Esophagus squamous epithelium (tissue), 5 donors: ENCODE measurements at places on chromosomes 6 and 20.

GRCh38 chr20:10559266-10559665 is 114.5 kb downstream of the JAG1 start:
- H3K4me1 ChIP-seq, result peaks cover 35% of the 10 kb centered on the region
- DNase-seq, result no peak
- no peak overlapping the region for H3K27ac ChIP-seq
- H3K27me3 ChIP-seq, result no peaks in the 10 kb centered on the region
- H3K4me3 ChIP-seq, result no peak overlapping the region
- H3K36me3 ChIP-seq, result no peaks in the 10 kb centered on the region

- no peak overlapping the region for H3K27ac ChIP-seq
- H3K4me1 ChIP-seq, result peaks cover 80% of the 10 kb centered on the region
- DNase-seq, result no peak
- H3K36me3 ChIP-seq, result peaks cover 3% of the 10 kb centered on the region
- H3K4me3 ChIP-seq, result no peak overlapping the region
Measured at GRCh38 chr20:35738410-35739179, 3.5 kb downstream of the RBM39 start.

- H3K36me3 ChIP-seq, result no peaks in the 10 kb centered on the region
- no peaks in the 10 kb centered on the region for H3K27me3 ChIP-seq
- DNase-seq, result no peak
- H3K4me3 ChIP-seq, result no peak overlapping the region
- H3K4me1 ChIP-seq, result no peaks in the 10 kb centered on the region
Measured at GRCh38 chr6:45365036-45365435, 12.7 kb downstream of the SUPT3H start.

- H3K4me3 ChIP-seq, result no peak overlapping the region
- no peaks in the 10 kb centered on the region for H3K27me3 ChIP-seq
- H3K36me3 ChIP-seq, result no peaks in the 10 kb centered on the region
- no peak overlapping the region for H3K27ac ChIP-seq
- peaks cover 11% of the 10 kb centered on the region for H3K4me1 ChIP-seq
- DNase-seq, result no peak
Measured at GRCh38 chr20:36070451-36070850, 84.1 kb upstream of the EPB41L1 start.

DNA sequence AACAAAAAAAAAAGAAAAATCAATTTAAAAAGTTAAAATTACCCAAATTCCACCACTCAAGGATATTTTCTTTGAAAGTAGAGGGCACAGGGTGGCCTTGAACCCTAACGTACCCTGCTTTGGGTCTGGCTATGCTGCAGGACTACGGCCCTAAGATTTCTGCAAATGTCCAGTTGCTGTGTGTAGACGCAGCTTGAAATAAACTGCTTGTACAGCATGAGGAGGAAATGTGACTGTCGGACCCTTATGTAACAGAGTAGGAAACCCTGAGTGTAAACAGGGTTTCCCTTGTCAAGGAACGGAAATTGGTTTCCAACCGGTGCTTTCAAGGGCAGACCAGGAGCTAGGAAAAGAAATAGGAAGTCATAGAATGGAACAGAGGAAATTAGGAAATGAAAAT is 60.7 kb upstream of the SHLD1 start:
- no peaks in the 10 kb centered on the region for H3K27me3 ChIP-seq
- no peaks in the 10 kb centered on the region for H3K36me3 ChIP-seq
- no peak for DNase-seq

GRCh38 chr6:43399932-43400487 is 27.3 kb upstream of the ABCC10 start:
- no peak for DNase-seq
- H3K36me3 ChIP-seq, result no peaks in the 10 kb centered on the region
- H3K27ac ChIP-seq, result no peak overlapping the region
- H3K27me3 ChIP-seq, result no peaks in the 10 kb centered on the region
- no peak overlapping the region for H3K4me3 ChIP-seq

- peak overlapping the region; percentile 53 for H3K27ac ChIP-seq
- no peak for DNase-seq
- no peaks in the 10 kb centered on the region for H3K27me3 ChIP-seq
Measured at GRCh38 chr20:49631061-49631716, 63.3 kb upstream of the PTGIS start.

GRCh38 chr20:8711501-8711900 is 357.4 kb upstream of the PLCB4 start:
- no peaks in the 10 kb centered on the region for H3K27me3 ChIP-seq
- no peak for DNase-seq
- no peaks in the 10 kb centered on the region for H3K36me3 ChIP-seq
- H3K4me1 ChIP-seq, result no peaks in the 10 kb centered on the region
- no peak overlapping the region for H3K4me3 ChIP-seq

DNA sequence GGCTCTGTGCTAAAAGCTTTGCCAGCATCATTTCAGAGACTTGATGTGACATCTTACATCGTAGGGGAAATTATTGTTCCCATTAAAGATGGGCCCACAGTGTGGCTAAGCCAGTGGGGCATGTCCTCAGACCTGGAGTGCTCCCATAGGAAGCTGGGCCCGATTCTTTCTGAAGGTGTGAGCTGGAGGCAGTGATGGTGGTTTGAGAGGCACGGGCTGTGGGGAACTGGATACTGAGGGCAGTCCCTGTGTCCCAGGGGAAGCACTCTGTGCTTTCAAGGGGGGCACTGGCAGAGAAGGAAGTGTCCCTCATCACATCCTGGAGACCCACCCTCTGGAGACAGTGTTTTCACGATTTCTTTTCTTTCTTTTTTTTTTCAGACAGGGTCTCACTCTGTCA is 8.6 kb upstream of the FAM110A start:
- no peak overlapping the region for H3K27ac ChIP-seq
- no peak for DNase-seq
- H3K4me3 ChIP-seq, result no peak overlapping the region
- no peaks in the 10 kb centered on the region for H3K27me3 ChIP-seq
- H3K4me1 ChIP-seq, result no peaks in the 10 kb centered on the region
